ENCODE measurements at places on chromosomes 4 and X.
A peak's percentile ranks its signal among the peaks of the same experiment; 100 is the strongest.

GRCh38 chrX:11787564-11787963, 29.5 kb downstream of the MSL3 start:
- DNase-seq = peak; percentile 27

- no peak for DNase-seq
Measured at GRCh38 chrX:8030361-8030760, 103.1 kb upstream of the PNPLA4 start.

DNA sequence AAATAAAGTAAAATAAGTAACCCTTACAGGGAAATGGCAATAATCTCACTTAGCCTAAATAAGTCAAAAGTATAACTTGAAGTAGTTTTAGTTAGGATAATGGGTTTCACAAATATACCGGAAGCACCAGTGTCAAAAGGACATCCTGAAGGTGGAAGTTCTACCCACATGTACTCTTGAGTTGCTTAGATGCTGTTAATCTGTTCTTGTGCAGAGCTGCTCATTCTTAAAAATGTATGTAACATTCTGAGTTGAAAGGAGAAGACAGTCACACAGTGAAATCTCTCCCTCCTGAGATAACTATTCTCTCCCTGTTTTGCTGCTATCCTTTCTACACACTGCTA, 11.2 kb upstream of the CCNG2 start:
- DNase-seq = no peak

DNA sequence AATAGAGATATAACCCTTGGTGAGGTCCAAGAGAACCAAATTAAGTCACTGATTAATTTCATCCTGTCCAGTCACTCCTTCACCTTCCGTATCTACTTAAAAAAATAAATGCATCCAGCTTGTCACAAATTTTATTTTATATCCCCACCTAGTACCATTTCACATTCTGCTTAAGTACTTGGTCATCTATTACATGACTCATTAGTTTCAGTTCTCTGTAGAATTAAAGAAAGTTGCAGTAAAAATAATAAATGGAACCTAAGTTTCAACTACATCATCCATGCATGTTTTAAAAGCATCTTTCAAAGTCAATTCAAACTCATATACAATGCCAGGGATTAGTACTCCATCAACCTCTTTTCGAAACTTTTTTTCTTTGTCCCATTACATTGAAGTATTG, 130.2 kb downstream of the SH2D1A start:
- DNase-seq = no peak

- no peak for DNase-seq
Measured at GRCh38 chr4:176363072-176363471, 43.3 kb downstream of the SPCS3 start.

- no peak for DNase-seq
Measured at GRCh38 chrX:123682186-123682585, 50.7 kb downstream of the THOC2 start.

GRCh38 chr4:32321421-32321820, 1601.3 kb downstream of the PCDH7 start:
- DNase-seq = no peak

DNA sequence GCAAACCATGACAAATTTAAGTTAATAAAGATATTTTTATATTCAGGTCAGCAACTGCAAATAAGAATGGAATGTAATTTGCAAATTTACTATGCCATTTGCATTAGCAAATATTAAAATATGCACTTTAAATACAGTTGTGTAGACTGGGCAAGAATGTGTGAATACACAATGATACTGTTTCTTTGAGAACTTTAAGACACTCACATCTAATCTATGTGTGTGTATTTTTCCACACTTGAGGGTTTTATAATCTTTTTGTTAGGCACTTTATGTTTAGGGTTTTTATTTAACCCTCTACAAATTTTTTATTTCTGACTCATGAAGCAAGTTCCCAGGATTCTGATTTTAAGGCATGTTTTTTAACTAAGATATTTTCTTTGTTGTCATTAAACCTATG, 23.9 kb upstream of the NDNF start:
- DNase-seq = no peak

DNA sequence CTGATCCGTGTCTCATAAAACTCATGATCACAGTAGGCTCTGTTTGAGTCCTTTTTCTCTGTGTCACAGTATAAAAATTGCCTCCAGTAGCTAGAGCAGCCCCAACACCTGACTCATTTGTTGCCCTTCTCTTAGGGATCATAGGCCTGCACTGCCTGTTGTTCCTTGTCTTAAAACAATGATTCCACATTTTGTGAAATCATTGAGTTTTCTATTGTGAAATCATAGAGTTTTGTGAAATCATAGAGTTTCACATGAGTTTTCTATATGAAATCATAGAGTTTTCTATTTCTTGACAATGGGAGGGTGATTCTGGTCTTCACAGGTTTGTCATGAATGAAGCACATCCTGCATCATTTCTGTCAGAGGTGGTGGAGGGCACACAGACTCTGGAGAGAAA, 239.9 kb downstream of the GASK1B start:
- DNase-seq = no peak

DNA sequence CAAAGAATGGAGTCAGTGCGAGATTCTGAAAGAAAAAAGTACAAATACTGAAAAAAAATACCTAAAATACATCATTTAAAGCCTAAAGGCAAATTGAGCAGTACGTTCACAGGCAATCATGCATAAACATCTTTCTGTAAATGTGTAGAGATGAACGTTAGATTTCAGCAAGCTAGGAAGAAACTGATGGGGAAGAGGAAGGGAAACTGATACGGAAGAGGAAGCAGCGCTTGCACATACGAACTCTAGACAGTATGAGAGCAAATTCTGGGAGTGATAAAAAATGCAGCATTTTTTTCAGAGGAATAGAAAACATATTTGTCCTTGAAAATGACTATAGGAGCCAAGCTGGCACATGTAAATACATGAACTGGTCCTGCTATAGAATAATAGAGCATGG, 9.4 kb downstream of the ANKRD50 start:
- DNase-seq = no peak

- no peak for DNase-seq
Measured at GRCh38 chrX:43744284-43744683, 88.2 kb downstream of the MAOA start.

- DNase-seq = no peak
Measured at GRCh38 chr4:87967193-87967592, 8.3 kb upstream of the SPP1 start.

GRCh38 chr4:112377171-112377570, 80.0 kb downstream of the ALPK1 start:
- peak; percentile 8 for DNase-seq

- no peak for DNase-seq
Measured at GRCh38 chr4:82711158-82711785, 87.3 kb downstream of the SCD5 start.

DNA sequence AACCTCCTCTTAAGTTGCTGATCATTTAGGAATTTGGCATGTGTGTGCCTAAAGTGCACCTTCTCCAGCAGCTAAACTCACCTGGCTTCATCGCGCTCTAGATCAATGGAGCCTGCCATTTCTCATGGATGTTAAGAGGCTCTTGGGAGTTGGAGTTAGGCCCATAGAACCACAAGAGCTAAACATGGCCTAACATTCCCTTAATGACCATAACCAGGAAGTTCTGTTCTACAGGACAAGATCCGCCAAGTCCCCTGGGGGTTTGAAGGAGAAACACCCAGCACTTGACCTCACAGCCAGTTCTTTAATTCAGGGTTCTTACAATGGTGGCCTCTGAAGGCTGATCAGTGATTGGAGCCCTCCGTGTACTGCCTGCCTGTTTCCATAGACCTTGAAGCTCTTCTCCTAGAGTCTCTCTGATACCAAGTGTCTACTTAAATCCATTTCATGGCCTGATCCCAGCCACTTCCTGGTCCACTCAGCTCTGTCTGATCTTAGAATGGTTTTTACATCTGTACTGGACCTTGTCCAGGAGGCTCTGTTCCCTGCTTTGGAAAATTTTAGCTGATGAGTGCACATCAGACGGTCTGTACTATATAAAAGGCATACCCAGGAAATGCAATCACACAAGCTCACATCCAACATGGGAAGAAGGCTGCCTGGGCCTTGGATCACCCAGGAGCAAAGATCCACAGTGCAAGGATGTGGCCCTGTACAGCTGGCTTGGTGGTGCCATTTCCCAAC, 45.1 kb downstream of the RPS3A start:
- no peak for DNase-seq

DNA sequence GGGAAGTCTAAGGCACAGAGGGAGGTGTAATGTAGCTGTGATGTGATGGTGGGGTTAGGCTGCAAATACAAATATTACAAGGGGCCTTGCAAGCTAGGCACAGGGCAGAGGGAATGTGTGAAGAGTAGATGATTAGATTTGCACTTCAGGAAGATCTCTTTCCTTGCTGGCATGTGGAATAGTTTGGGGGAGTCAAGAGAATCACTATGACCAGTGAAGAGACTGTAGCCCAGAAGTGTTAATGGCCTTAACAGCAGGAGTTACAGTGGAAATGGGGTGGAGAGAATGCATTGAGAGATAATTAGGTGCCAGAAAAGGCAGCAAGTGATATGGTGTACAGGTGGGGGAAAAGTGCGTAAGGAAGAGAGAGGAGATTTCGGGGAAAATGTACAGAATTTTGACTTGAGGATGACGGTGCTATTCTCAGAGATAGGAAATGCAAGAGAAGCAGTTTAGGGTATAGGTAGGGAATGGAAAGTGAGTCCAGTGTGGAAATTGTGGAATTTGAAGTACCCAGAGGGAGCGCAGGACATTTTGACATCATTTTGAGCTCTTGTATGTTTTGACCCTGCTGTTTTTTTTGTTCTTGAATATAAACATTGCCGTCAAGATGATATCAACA, 10.2 kb upstream of the TAPT1 start:
- DNase-seq = no peak

DNA sequence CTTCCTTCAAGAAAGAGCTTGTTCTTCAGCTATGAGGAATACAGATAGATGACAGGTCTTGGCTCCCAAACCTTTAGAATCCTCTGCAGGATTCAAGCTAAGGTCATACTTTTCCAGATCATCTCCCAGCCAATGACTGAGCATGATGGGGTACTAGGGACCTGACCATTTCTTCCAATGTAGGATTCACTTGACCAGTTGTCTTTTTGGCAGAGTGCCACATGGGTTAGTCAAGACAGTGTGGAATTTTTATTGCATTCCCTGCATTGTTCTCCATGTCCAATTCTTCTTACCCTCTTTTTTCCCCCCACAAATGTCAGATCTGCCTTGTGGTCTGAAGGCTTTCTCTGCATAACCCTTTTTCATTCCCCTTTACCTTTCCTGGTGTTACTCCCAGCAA, 99.5 kb downstream of the CCSER1 start:
- DNase-seq = no peak

DNA sequence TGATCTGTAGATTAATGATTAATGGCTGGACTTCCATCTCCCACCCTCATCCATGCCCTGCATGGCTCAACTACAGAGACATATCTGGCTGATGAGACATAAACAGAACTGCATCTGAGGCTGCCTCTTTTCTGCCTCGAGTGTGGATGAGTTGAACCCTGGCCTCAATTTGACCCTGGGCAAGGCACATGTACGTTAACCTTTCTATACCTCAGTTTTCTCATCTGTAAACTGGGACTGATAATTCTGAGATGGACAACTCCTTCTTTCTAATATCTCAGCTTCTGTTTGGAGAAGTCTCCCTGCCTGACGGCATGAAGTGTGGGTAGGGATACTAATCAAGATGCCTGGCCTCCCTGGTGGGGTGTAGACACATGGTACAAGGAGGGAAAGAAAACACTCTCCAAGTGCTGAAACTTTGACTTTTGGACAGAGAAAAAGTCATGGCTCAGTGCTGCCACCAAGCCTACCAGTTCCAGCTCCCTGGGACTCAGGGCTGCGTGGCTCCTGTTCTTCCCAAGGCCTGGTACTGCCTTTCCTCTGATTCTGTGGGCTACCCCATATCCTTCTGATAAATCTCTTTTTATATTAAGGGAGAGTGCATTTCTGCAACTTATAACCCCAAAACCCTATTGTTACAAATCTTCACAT, 64.4 kb downstream of the HAUS3 start:
- DNase-seq = no peak

DNA sequence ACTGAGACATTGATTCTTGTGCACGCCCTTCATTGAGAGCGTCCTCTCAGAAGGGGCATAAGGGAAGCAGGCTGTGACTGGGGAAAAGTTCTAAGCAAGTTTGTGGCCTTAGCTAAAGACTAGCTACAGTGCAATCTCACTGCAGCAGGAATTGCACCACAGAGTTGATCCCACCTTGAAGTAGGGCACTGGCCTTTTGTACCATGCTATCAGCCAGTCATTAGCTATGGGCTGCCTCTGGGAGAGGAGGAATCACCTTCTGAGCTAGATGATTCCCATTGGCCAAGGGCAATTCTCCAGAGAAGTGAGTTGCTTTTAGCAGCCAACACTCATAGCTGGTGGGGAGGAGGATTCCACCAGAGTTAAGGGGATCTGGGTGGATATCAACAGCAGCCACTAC, 142.6 kb upstream of the SCML1 start:
- DNase-seq = no peak
